ENCODE measurements at places on chromosomes 16 and 17.

DNA sequence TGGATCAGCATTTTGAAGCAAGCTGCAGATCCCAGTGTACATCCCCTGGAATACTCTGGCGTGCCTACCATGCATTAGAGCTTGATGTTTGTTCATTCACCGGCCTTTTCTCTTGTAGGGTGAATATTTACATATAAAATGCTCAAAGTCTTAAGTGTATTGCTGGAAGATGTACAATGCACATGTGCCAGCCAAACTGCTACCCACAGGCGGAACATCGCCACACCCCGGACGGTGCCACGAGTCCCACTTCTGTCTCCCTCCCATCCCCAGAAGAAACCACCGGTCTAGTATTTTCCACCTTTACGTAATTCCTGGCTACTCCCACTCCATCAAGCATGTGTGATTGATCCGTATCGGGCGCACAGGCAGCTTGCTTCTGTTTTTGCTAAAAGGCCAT lies 4.1 kb downstream of the SLC38A8 start:
- DNase-seq, result no peak

- DNase-seq, result no peak
These were observed 27.5 kb downstream of the TEKT5 start for GRCh38 chr16:10667239-10667638.

DNA sequence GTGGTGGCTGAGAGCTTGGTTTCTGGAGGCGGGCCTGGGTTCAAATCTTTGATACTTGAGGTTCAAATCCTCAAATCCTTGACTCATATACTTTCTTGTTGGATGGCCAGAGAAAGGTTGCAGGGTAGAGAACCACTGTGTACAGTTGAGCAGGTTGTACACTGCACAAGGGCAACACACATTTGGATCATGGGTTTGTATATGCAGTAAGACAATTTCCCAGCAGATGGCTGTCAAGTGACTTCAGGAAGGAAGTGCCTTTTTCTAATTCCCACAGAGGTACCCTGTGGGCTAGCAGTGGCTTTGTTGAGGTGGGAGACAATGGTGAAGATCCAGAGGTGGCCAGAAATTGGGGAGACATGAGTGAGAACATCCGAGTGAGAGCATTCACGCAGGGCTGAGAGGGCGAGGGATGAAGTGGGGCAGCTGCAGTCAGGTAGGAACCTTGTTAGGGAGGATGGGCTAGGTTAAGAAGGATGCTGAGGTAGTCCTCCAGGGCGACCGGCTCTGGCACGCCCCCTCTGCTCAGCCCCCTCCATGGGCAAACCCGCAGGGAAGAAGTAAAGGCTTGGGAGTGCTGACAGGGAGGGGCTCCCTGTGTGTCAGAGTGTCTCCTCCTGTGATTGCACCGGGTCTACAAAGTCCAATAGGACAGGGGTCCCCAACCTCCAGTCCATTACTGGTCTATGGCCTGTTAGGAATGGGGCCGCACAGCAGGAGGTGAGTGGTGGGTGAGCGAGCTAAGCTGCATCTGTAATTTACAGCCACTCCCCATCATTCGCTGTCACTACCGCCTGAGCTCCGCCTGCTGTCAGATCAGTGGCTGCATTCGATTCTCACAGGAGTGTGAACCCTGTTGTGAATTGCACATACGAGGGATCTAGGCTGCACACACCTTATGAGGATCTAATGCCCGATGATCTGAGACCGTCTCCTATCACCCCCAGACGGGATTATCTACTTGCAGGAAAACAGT lies 2.7 kb downstream of the C16orf89 start:
- no peak for DNase-seq

DNA sequence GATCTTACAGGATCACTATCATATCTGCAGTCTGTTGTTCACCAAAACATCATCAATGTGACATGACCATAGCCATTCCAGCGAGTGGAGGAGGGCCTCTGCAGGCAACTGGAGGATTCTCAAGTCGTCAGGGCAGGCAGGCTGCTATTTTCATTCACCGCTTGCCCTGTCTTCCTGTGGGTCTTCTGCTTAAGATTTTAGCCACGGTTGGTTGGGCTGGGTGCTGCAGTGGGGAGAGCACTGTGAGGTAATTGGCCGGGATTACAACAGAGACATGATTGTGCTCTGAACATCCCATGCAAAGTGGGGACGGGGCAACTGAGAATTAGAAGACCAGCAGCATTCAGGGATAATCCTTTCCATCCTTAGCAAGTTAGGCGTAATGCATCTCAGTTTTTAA lies 245.9 kb downstream of the CPPED1 start:
- DNase-seq, result peak; percentile 41

GRCh38 chr17:48052956-48053757 lies 5.0 kb downstream of the NFE2L1 start:
- DNase-seq, result peak; percentile 24

GRCh38 chr16:68445458-68445857 lies 2.9 kb downstream of the SMPD3 start:
- DNase-seq, result peak; percentile 90

- no peak for DNase-seq
These were observed 190.7 kb downstream of the C16orf95 start for GRCh38 chr16:87126403-87127025.

DNA sequence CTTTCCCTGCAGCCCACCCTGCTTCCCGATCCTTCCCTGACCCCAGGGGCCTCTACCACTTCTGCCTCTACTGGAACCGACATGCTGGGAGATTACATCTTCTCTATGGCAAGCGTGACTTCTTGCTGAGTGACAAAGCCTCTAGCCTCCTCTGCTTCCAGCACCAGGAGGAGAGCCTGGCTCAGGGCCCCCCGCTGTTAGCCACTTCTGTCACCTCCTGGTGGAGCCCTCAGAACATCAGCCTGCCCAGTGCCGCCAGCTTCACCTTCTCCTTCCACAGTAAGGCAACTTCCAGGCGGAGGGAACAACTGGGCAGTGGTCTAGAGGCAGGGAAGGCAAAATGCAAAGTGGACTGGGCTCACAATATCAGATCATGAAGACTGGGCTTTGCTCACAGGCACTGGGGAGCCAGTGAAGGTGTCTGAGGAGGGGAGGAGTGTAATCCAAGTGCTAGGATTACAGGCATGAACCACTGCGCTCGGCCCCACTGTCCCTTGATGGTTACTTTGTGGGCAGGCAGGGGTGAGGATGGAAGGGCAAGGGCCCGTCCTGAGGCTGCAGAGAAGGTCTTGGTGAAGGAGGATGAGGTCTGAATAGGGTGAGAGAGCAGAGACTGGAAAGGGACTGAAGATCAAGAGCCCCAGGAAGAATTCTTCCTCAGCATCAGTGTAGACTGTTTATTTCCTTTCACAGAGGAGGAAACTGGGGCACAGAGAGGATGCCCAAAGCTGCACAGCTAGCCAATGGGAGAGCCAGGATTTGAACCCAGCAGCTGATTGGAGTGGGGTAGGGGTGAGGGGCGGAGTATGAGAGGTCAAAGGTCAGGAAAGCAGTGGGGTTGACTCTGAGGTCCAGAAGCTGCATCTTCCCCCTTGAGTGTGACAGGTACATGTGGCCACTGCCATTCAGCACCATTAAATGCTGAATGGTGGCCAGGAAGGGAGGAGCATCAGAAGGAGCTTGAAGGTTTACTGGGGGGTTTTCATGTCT lies 16.5 kb upstream of the ADGRG3 start:
- no peak for DNase-seq

DNA sequence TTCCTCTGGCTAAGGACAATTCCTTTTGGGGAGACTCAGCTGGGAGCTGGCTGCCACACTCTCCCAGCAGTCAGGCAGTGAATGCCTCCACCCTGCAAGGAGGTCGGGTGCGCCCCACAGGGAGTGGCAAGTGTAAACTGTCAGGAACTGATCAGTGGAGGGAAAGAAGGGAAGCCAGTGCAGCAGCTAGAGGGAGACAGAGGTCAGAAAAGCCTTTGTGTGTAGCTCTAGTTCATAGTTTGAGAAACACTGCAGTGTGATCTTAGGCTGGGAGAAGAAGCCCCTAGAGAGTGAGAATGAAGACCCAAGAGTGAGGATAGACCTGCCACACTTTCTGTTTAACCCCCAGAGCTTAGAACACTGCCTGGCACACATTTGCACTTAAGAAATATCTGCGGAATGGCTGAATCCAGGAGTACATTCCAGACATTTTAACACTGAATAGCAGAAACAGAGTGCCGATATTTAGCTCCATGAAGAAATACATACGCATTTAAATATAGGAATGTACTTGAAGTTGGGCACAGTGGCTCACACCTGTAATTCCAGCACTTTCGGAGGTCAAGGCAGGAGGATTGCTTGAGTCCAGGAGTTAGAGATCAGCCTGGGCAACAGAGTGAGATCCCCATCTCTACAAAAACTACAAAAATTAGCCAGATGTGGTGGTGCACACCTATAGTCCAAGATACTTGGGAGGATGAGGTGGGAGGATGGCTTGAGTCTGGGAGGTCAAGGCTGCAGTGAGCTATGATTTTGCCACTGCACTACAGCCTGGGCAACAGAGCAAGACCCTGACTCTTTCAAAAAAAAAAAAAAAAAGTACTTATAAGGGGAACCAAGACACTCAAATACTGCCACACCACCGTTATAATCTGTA lies 11.1 kb upstream of the SLC5A11 start:
- no peak for DNase-seq

DNA sequence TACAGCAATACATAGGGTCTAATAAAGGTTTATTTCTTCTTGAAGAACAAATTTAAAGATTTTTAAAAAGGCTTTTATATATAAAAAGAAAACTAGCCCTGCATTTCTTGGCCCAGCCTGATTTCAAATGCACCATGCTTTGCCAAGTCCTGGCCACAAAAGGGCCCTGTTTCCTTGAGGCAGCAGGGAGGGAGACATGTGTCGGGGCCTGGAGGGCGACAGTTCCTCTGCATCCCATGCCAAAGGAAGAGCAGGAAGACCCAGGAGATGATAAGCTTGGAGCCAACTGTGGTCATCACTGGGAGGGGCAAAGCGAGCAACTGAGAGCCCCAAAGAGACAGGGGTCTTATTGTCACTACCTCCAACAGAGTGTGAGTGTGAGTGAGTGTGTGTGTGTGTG lies 571.5 kb upstream of the PSMD7 start:
- no peak for DNase-seq

DNA sequence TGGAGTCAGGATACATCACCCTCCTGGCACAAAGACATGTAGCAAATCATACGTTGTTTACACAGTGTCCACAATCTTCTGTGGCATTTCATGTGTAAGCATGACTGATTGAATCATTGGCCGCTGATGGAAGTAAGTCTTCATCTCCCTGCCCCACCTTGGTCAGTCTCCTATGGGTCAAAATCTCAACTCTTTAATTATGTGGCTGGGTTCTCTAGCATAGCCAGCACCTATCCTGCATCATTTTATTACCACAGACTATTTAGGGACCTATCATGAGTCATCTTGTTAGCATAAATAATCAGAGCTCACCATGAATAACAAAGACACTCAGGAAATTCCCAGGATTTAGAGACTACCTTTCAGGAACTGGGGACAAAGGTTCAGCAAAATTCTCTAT lies 15.9 kb downstream of the TANC2 start:
- DNase-seq, result no peak

DNA sequence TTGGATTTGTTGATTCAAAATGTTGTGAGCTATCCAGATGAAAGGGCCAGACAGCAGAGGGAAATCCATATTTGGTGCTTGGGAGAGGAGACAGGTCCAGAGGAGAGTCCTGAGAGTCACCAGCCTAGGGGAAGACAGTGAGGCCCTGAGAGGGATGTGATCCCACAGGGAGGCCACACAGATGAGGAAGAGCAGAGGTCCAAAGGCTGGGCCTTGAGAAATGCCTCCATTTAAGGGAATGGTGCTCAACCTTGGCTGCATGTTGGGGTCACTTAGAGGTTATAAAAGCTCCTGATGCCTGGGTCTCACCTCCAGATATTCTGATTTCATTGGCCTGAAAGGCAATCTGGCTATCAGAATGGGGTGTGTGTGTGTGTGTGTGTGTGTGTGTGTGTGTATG lies 194.9 kb downstream of the UTP18 start:
- DNase-seq, result no peak

GRCh38 chr17:3835410-3836229 lies 10.4 kb downstream of the NCBP3 start:
- DNase-seq, result no peak

GRCh38 chr17:45820052-45820780 lies 24.5 kb upstream of the SPPL2C start:
- DNase-seq, result no peak

- DNase-seq, result no peak
These were observed 12.8 kb downstream of the CDH16 start for GRCh38 chr16:66905633-66906539.

DNA sequence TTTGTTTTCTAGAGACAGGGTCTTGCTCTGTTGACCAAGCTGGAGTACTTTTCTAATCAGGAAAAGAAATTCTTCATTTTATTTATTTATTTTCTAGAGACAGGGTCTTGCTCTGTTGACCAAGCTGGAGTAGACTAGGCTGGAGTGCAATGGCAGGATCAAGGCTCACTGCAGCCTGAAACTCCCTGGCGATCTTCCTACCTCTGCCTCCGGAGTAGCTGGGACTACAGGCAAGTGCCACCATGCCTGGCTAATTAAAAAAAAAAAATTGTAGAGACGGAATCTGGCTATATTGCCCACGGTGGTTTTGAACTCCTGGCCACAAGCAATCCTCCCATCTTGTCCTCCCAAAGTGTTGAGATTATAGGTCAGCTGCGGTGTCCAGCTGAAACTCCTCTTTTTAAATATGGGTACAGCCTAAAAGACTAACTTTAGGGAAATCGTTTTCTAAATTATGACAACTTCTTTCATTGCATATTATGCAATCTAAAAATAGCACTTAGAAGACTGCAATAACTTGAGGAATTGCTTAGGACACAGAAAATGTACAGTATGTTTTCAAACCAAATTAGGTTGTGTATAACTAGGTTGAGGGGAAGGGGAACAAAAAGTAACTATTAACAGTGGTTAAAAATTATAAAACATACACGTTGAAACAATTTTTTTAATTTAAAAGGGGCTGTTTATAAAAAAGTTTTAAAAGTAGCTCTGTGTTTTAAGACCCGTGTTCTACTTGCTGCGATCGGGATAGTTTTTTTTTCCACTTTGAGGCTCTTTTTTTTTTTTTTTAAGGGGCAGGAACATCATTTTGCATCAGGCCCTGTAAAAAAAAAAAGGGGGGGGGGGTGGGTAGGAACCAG lies 4.7 kb downstream of the PRAC1 start:
- DNase-seq, result no peak

DNA sequence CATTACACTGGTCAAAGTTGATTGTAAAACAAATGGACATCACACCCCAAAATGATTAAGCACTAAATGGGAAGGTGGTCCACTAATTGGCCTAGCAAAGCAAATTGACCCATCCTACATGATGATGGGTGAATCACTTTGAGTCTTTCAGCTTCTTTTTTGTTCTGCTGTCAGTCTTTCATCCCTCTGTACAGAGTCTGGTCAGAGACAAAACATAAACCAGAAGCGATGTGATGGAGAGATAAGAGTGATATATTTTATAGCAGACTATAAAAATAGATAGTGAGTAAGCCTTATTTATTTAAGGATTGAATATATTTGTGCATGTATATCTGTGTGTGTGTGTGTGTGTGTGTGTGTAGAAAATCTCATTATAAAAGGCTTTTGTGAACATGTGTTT lies 618.4 kb upstream of the SOX9 start:
- no peak for DNase-seq

- DNase-seq, result no peak
These were observed 33.5 kb downstream of the MGAT5B start for GRCh38 chr17:76901542-76902197.

Data from brain (organoid and tissue), 16 donors.